Activated CD4-positive, CD25-positive, alpha-beta regulatory T cell treated with anti-CD3 and anti-CD28 coated beads, Interleukin-2, amount 50 U/mL, for 72 hours (primary cell): ENCODE measurements at places on chromosomes 4 and X.

- DNase-seq: no peak
These were observed 15.8 kb upstream of the SYTL4 start for GRCh38 chrX:100747703-100748102.

GRCh38 chrX:18297251-18297650 lies 57.2 kb downstream of the SCML2 start:
- DNase-seq: no peak

DNA sequence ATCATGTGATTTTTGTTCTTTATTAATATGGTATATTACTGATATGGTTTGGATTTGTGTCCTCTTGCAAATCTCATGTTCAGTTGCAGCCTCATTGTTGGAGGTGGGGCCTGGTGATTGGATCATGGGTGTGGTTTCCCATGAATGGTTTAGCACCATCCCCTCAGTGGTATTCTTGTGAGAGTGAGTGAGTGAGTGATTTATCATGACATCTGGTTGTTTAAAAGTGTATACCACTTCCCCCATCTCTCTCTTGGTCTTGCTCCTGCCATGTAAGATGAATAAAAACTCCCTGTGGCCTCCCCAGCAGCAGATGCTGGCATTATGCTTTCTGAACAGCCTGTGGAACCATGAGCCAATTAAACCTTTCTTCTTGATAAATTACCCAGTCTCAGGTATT lies 111.5 kb downstream of the TAB3 start:
- no peak for DNase-seq

- no peak for DNase-seq
These were observed 9.2 kb downstream of the SPIN3 start for GRCh38 chrX:56986138-56986537.

- DNase-seq: no peak
These were observed 39.2 kb downstream of the TRIM2 start for GRCh38 chr4:153243468-153243867.

GRCh38 chr4:48930654-48931053 lies 24.1 kb upstream of the OCIAD2 start:
- DNase-seq: no peak
